ENCODE measurements at places on chromosomes 6 and 20.
A peak's percentile ranks its signal among the peaks of the same experiment; 100 is the strongest.

GRCh38 chr6:73382462-73383113 is 12.0 kb upstream of the DDX43 start:
- no peak for DNase-seq

GRCh38 chr20:39986173-39986904 is 702.7 kb downstream of the MAFB start:
- peak; percentile 9 for DNase-seq

DNA sequence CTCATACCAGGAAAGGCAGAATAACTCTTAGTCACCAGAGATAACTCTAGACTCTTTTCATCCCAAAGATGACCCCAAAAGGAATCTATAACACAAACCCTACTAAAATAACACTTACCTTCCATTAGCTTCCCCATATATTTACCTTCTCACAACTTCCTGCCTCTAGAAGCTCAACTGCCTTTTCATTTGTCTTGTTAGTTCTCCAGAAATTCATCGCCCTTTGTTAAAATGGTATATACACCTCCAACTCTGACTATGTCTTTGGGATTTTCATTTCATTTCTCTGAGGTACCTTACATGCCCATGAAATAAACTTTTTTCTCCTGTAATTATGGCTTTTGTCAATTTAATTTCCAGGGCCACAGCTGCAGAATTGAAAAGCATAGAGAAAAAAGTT is 33.5 kb downstream of the GCM1 start:
- no peak for DNase-seq

- DNase-seq, result no peak
Observed at GRCh38 chr6:117927866-117928265, 20.8 kb downstream of the SLC35F1 start.

GRCh38 chr6:110822249-110822648 is 7.0 kb upstream of the CDK19 start:
- DNase-seq, result no peak

- no peak for DNase-seq
Observed at GRCh38 chr6:154579485-154579884, 69.0 kb upstream of the CNKSR3 start.

- no peak for DNase-seq
Observed at GRCh38 chr6:149306967-149307366, 10.5 kb upstream of the TAB2 start.
